ENCODE measurements at places on chromosomes 7 and 10.

DNA sequence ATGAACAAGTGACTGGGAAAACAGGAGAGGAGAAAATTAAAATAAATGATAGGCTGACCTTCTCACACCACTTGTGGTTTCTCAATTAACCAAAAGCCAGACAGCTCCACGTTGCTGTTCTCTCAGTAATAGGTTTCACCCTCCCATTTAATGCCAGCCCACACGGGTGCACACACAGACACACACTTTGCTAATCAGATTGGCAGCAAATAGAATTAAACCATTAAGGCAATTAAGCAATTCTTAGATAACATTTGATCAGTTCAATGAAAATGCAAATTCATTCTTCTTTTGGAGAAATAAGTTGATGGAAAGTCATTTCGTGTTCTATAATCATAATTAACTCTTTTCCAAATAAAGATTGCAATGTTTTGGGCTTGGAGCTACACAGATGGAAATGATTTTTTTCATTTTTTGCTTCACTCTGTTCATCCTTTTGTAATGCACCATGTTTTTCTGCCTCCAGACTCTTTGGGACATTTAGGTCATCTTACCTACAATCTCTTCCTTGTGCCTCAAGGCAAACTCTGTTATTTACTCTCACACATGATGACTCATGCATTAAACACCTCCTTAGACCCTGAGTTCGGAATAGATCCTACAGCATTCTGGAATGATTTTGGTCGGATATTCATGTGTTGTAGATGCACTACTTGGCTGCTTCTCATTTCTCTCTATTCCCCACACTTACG lies 700.7 kb downstream of the AUTS2 start:
- DNase-seq: no peak

DNA sequence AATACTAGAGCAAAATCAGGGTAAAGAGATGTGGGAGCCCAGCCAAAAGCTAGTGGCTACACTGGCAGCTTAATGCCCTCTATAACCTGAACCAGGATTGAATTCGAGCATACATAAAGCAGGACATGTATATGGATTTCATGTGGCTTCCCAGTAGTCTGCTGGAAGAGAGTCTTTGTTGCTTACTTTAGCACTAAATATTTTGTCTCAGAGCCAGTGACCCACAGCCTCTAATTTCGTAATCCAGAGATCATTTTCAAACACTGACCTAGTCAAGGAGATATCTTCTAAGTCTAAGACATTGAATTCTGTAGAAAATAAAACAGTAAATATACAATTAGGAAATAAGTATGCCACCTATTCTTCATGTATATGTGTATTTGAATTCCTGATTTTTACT lies 64.2 kb upstream of the GNAI1 start:
- no peak for DNase-seq

GRCh38 chr10:58063861-58064480 lies 203.7 kb downstream of the IPMK start:
- no peak for DNase-seq

DNA sequence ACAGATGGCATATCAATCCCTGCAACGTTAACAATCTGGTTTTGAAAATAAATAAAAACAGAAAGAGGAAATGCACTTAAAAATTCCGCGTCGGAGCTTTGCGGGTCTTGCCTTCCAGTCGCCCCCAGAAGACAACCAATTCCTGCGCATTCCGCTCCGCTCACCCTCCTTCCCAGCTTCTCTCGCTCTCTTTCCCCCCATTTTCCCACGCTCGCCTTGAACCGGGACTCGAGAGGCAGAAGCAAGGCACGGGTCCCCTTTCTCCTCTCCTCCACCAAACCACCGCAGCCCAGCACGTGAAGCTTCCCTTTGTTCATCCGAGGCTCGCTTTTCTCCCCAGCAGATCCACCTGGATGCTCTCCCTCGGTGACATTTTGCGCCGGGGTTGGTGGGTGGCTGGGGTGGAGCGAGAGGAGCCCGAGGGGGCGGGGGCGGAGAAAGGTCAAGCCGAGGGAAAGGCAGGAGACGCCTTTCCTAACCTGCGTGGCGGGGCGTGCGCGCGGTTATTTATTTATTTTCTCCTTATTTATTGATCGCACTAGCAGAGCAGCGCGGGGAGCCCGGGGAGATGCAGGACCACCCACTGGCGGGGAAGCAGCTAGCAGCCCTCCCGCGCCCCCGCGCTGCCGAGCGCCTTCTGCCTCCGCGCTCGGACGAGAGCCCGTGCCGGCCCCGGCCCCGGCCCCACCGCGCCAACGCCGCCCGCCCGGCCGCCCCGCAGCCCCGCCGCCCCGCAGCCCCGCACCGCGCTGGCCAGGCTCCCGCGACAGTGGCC lies at the start of gene KCND2:
Gene KCND2 (plus strand): TSS at position 475 of the 775 bp plus-strand sequence.
- DNase-seq: peak; percentile 54

DNA sequence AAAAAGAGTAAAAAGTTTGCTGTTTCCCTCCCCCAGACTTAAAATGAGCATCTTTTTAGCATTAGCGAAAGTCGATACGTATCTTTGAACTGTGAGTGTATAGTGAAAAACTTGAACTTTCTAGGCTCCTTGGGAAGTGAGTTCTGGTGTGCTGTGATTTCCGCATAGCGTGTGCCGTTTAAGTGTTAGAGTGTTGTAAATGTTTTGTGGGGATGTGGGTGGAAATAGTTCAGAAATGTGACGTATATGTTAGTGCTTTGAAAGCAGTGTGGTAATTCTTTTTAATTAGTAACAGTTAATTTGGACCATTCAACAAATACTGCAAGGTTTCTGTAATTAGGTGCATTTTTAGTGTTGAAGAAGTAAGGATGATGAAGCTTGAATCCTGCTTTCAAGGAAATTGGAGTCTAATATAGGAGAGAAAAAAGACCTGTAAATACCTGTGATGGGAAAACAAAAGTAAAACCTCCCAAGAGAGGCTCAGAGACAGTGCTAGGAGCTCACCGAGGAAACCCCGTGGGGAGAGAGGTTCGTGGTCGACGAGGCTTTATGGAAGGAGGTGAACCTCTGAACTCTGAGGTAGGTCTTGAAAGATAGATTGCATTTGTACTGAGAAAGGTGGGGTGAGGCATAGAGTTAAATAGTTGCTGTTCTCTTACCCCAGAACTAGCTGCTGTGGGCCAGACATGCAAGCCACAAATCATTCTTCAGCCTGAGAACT lies 40.8 kb downstream of the RBM33 start:
- no peak for DNase-seq

DNA sequence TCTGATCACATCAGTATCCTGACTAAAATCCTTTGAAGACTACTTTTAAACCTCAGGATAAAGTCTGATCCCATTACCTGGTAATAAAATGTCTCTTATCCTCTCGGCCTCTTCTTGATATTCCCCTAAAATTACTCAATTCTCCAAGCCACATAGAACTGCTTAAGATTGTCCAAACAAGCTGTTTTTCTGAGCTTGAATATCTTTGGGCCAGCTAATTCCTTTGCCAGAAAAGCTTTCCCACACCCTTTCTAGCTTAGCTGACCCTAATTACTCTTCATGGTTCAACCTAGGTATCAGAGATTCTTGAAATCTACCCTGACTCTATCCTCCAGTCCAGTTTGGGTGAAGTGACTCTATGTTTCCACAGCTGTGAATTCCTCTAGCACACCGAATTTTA lies 328.6 kb downstream of the CRPPA start:
- no peak for DNase-seq

DNA sequence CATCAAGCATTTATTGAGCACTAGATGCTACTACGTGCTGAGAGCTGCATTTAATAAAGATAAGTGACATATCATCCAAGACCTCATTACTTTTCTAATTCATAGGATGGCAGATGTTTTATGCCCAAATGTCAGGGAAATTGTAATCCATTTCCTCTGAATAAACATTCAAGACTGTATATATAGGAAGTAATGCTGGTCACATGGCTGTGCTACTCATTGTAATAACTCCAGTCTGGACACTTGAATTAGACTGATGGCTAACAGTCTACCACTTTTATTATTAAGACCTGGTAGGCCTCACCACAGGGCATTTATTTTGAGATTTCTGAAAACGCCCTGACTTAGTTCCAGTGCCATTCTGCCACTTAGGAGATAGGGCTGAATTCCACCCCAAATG lies 36.6 kb downstream of the PIK3AP1 start:
- DNase-seq: no peak

GRCh38 chr7:17131060-17131345 lies 167.4 kb upstream of the AHR start:
- DNase-seq: no peak

DNA sequence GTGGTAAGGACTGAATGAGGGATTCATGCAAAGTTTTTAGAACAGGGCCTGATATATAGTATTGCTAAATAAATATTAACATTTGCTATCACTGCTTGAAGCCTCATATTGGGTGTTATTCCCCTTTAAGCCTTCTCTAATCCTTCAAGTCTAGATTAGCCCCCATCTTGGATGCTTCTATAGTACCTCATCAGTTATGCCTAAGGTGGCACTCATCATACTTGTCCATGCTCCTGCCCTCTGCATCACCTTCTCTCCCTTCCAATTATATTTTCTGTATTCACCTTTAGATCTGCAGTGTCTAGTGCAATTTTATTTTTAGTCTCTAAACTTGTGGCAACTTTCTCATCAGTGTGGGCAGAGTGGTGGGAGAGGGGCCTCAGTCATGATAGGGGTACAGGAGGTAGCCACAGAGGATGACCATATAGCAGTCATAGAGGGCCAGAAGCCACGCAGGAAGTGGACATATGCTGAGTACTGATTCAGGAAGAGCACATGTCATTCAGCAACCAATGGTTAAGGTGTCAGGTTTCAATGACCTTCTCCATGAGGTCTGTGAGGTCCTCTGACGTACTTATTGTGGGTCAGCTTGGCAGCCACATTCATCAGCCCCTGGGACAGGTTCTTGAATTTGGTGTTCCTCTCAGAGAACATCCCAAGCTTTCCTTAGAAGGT lies 2.5 kb downstream of the ENTPD1 start:
- no peak for DNase-seq

- DNase-seq: no peak
Observed at GRCh38 chr10:25057886-25058285, 41.5 kb downstream of the THNSL1 start.

- DNase-seq: no peak
Observed at GRCh38 chr10:118488710-118489497, 106.5 kb downstream of the PRLHR start.

DNA sequence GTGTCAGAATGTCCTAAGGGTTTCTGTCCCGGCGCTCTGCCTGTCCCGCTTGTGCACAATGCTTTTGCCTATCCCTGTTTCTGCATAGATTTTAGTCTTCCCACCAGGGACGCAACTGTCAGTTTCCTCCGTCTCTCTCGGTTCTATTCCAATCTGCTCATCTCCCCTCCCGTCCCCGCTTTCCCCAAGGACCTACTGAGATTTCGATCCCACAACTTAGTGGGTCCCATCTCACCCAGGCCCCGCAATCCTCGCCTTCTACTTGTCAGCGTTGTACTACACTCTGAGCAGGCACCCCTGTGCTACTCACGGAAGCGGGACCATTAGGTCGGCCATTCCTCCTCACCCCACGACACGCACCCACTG lies 519 bp upstream of the ZNF655 start:
- no peak for DNase-seq

- DNase-seq: no peak
Observed at GRCh38 chr7:17687361-17687760, 252.9 kb downstream of the SNX13 start.

DNA sequence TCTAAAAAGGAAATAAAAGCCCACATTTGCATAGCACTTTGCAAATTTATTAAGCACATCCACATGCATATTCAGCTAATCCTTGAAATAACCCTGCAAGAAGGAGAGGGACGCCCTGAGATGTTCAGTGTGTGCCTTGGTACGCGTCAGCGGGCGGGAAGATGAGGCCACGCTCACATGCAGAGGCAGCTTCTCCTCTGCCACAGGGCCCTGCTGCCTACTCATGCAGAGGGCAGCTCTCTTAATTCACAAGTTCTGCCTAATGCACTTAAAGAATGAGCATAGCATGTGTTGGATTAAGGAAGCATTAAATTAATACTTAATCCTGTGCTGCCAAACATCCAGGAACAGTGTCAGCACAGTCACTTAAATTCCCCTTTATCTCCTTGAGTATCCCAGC lies 132.3 kb downstream of the HECW1 start:
- peak; percentile 71 for DNase-seq

DNA sequence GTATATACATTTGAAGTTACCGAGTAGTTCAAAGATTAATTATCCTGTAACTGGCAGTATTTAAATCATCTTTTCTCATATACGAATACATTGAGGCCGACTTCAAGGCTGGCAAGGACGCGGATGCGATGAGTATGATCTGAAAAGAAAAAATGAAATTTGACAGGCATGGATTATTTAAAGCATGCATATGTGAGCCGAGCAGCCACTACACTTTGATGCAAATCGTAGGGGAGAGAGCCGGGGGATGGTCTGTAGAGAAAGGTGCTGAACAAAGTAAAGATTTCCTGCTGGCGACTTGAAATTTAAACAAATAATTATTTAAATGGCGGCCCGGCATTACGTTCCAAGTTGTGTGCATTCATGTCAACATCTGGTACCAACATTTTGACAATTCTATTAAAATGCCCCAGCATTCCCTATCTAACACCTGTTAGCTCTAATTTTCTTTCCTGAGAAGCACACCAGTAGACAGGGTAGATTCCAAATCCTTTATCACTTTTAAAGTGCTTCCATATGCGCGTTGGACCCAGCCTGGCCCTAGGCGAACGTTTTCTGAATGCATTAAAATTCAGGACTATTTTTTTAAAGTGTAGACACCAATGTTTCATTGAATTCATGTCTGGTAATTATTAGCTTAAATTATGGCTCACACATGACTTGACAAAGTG lies 188.7 kb downstream of the EMX2 start:
- DNase-seq: no peak

- DNase-seq: no peak
Observed at GRCh38 chr7:101237206-101238067, at the start of gene CLDN15. Gene CLDN15, minus strand, starts transcription at chr7:101237802. Its CDS starts 221 bp downstream, at chr7:101237581.

GRCh38 chr7:141737118-141737835 lies 881 bp upstream of the SSBP1 start:
- no peak for DNase-seq

GRCh38 chr7:7178906-7179305 lies 3.4 kb upstream of the C1GALT1 start:
- DNase-seq: no peak

GRCh38 chr7:55440040-55440690 lies 75.0 kb downstream of the LANCL2 start:
- no peak for DNase-seq

DNA sequence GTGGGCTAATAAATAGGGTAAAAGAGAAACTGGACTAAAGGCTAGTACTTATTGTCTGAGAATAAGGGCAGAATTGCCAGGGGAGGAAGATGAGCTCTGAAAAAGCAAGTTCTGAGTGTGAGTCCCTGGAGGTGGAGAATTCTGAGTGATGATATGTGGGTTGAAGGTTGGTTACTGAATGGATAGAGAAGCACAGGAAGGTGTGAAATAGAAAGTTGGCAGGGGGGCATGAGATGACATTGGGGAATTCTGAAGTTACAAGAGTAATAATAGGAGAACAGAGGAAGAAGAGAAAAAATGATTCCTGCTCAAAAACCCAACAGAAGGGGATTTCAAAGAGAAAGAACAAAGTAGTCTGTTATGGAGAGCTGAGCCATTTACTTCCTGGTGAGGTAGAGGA lies 76.9 kb downstream of the PRKCQ start:
- no peak for DNase-seq

GRCh38 chr10:508726-509125 lies 180.7 kb downstream of the DIP2C start:
- DNase-seq: no peak

GRCh38 chr10:124685261-124685660 lies 58.9 kb downstream of the FAM53B start:
- peak; percentile 74 for DNase-seq
